ENCODE measurements at places on chromosomes 1 and 21. TPM values are rescaled to one million over a fixed set of nuclear protein-coding genes. Genes with fewer than 3 reads are reported as not detected.

DNA sequence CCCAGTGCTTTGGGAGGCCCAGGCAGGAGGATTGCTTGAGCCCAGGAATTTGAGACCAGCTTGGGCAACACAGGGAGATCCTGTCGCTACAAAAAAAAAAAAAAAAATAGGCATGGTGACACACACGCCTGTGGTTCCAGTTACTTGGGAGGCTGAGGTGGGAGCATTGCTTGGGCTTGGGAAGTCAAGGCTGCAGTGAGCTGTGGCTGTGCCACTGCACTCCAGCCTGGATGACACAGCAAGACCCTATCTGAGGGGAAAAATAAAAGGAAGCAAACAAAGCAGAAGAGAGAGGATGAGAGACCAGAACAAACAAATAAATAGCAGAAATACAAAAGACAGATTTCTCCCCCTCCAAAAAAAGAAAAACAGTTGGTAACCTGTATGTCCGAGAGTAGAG is 34.0 kb downstream of the MTF2 start:
- no peak for DNase-seq

Gene CYP4A11
- polyA plus RNA-seq, result not detected

- DNase-seq, result no peak
Observed at GRCh38 chr1:207335695-207336363, 14.4 kb downstream of the CD55 start.

DNA sequence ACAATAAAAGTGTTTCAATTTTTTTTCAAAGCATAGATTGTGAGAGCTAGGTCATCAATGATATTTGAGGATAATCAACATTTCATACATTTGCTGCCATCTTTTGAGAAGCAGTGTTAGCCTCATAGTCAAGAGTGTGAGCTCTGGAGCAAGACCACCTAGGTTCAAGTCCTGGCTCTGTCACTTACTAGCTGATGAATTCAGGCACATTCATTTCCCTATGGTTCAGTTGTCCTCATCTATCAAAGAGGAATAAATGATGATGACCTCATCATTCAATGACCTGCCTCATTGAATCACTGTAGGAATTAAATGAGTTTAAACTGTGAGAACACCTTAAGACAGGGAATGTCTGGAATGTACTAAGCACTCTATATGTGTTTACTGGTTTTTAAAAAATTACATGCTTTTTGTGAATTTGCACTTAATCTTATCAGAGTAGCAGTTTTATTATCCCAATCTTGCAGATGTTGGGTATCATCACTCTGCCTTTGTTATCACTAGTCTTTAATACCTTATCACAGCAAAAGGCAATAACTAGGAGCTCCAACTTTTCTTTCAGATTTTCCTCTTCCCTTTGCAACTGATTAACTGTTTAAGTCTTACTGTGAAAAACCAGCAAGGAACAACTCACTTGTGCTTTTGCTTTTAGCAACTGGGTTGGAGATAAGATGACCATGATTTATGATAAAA is 47.4 kb downstream of the SLC30A10 start:
- no peak for DNase-seq

Gene TMEM200B
- polyA plus RNA-seq, result 2.8 TPM

GRCh38 chr1:177246710-177247580 is 76.2 kb downstream of the BRINP2 start:
- no peak for DNase-seq

GRCh38 chr1:229843627-229844238 is 217.7 kb downstream of the URB2 start:
- DNase-seq, result peak; percentile 26

Gene MYOC
- 8.3 TPM for polyA plus RNA-seq

DNA sequence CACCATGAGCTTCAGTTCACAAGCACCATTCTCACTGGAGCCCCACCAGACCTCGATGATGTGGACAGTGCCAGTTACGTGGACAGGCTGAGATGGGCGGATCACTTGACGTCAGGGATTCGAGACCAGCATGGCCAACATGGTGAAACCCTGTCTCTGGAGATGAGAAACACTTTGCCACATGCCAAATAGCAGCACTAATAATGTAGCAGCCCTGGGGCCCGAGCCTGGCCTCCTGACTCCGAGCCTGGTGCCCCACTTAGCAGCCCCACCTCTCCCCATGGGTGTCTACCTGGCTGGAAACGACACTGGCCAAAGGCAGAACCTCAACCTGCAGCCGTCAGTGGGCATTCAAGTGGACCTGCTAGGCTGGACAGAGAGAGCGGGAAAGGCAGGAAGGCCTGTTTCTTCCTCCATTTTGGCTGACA is 129.1 kb downstream of the TOMM20 start:
- DNase-seq, result no peak

DNA sequence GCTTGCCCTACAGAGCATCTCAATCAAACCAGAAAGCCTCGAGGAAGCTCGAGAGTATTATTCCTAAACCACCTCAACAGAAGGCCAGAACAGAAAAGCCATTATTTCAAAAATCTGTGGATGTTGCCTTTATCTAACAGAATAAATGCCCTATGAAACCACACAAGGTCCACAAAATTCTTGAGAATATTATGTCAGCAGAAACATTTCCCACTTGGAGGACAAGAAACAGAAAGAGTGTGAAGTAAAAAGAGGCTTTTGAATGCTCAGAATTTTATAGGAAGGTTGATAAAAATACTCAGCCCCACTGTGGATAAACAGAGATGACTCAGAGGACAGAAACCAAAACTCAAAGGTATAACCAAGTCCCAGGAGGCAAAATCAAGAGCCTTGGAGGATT is 146.4 kb upstream of the LRRC7 start:
- DNase-seq, result no peak
